Lung microvascular endothelial cell (primary cell): ENCODE measurements at places on chromosomes 5 and 9.
A peak's percentile ranks its signal among the peaks of the same experiment; 100 is the strongest.

- DNase-seq = no peak
Observed at GRCh38 chr5:84419742-84420141, 35.1 kb upstream of the EDIL3 start.

GRCh38 chr5:54946306-54946819 is 39.0 kb downstream of the ESM1 start:
- no peak for DNase-seq

GRCh38 chr9:22682961-22683699 is 236.5 kb downstream of the DMRTA1 start:
- no peak for DNase-seq

GRCh38 chr9:115946530-115946929 is 207.1 kb upstream of the PAPPA start:
- DNase-seq = no peak

DNA sequence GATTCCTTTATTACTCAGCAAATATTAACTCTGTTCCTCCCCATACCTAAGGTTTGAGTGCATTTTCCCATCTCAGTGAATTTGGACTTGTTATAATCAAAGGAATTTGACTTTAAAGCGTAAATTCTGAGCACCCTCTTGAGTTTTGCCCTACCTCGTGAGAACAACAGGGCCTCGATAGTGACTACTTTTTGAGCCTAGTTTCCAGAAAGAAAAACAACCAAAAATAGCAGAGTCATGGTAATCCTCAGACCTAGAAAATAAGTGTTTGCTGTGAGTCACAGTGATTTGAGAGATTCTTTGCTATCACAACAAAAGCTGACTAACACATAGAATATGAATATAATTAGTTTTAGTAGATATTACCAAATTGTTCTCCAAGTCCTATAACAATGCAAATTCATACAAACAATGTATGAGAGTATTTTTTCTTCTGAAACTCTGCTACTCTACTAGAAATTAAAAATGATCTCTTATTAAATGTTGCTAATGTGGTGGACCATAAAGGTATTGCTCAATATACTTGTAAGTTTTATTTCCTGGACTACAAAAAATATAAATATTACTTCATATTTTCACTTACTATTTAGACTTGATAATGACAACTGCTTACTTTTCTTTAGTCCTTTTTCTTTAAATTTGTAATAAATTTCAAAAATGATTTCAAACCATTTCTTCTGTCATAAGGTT is 759.7 kb downstream of the BRINP1 start:
- DNase-seq = peak; percentile 8

DNA sequence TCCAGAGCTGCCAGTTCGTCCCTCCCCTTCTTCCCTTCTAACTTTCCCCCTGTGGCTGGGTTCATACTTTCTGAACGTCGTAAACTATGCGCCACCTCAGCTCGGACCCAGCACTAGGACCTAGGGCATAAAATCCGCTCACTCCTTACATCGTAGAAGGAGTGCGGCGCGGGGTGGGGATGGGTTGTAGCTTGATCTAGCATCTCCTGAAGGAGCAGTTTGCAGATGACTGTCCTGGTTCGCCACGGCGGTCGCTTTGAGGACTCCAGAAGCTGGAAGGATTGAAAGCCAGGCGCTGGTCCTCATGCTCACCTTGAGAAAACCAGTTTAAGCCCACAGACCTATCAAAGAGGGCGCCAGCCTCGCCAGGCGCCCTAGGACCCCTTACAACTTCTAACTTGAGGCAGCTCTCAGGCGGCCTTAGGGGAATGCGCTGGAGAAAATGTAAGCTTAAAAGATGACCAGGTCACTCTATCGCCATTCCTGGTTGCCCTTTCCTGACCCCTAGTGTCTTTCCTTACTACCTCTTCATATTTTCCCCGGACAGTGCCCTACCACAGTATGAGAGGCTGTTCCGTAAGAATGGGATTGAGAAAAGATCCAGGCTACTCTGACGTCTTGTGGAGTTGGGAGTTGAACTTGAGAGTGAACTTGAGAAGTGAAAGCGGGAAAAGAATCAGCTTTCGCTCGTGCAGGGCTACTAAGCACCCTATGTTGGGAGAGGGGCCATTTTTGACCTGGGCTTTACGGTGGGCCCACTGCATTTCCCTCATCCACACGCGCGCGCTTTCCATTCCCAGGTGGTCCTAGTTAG is 2.8 kb downstream of the RORB start:
- peak; percentile 0 for DNase-seq

GRCh38 chr5:149257889-149258705 is 13.6 kb upstream of the AFAP1L1 start:
- DNase-seq = peak; percentile 30

DNA sequence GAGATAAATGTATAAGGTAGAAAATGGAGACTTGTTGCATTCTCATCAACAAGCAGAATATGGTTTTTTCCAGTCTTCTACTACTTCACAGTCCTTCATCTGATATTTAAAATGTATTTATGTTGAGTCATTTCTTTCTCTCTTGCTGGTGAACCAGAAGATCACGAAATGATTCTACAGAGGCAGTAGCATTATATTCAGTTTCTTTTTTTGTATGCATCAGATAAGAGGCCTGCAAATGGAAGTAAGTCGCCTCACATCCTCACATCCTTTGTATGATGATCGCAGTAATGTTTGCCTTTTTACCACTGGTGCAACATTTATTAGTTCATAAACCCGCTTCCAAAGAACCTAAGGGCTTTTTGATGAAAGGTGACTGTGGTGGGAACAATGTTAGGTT is 22.1 kb upstream of the IL13 start:
- DNase-seq = no peak

GRCh38 chr9:116250891-116251290 is 97.3 kb downstream of the PAPPA start:
- DNase-seq = no peak

DNA sequence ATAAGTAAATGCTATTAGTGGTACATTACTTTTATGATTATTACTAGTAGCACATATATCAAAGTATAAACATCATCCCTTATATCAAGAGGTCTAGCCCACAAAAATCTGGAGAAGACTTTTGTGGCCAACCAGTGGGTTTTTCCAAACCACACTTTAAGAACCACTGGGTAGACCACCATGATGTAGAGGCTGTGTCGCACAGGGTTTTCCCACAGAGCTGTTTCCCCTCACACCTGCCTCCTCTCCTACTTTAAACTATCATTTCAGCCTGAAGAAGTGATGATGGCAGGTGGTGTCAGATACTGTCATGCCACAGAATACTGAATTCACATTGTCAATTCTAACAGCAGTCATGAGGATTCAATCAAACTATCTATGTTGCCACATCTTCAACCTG is 109.2 kb downstream of the FBXW11 start:
- DNase-seq = no peak

GRCh38 chr5:151257731-151258181 is 4.8 kb downstream of the GM2A start:
- no peak for DNase-seq

DNA sequence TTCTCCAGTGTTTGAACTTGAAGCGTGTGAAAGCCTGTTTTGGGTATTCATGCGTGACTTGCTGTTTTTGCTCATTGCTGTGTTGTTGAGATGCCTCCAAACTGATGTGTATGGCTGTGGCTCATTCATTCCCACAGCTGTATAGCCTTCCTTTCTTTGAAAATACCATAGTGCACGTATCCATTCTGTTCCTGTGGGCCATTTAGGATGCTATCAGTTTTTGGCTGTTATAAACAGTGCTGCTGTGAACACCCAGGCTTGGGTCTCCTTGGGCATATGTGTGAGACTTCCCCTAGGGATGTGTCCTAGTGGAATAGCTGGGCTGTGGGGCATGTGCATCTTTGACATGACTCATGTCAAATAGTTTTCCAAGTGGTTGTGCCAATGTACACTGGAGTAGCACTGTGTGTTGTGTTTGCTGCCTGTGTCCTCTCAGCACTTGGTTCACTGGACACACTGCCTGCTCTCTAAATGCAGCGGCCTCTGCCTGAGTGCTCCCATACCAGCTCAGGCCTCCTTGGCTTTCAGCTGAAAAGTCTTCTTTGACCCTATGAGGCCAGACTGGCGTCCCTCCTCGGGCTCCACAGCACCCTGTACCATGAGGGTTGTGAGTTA is 102.6 kb upstream of the TBC1D2 start:
- DNase-seq = peak; percentile 53

DNA sequence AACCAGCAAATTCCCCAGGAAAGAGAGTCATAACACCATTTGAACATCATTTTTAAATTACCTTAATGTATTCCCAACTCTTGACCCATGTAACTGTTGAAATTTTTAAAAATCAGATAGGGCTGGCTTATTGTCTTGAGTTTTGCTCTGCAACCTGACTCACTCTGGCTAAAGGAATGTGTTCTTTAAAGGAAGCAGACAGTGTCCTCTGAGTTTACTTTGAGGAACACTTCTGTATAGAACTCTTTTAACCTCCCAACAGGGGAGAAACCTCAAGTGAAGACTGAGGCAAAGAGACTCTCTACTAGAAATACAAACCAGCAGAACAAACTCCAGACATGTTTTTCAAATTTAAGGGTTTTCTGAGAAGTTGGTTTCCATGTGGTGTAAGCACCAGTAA is 248.9 kb downstream of the CWC27 start:
- no peak for DNase-seq

GRCh38 chr9:109250311-109250741 is 70.5 kb downstream of the EPB41L4B start:
- no peak for DNase-seq

DNA sequence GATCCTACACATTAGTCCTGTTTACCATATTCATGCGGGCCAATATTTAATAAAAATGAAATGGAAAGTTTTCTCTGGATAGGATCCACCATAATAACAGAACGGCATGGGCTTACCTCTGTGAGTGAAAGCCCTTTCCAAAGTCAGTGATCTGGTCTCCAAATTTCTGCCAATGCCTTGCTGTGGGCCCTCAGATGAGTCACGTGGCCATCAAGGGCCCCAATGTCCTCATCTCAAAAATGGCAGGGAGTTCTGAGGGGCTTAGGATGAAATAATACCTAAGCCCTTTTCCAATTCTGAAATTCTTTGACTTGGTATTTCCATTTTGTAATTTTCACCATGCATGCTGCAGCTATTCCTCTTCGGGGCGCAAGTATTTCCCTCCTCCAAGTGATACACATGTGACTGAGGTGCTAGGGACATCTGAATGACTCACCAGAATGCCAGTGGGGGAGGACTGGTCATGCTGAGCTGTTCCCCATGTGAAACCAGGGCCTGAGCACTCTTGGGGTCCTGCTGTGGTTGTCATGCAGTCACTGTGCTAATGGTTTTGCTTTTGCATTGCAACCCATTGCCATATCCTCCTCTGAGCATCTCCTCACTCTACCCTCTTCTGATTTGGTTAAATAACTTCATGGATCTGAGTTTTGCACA is 35.0 kb downstream of the ITK start:
- DNase-seq = no peak

DNA sequence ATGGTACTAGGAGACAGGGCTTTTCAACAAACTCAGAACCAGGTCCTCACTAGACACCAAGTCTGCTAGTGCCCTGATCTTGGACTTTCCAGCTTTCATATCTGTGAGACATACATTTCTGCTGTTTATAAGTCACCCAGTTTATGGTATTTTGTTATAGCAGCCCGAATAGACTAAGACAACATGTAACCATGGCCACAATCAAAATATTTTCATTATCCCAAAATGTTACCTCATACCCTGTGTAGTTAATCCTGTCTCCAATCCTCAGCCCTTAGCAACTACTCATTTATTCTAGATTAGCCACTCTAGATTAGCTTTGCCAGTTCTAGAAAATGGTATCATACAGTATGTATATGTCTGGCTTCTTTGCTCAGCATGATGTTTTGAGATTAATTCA is 6.3 kb upstream of the ATG10 start:
- no peak for DNase-seq

DNA sequence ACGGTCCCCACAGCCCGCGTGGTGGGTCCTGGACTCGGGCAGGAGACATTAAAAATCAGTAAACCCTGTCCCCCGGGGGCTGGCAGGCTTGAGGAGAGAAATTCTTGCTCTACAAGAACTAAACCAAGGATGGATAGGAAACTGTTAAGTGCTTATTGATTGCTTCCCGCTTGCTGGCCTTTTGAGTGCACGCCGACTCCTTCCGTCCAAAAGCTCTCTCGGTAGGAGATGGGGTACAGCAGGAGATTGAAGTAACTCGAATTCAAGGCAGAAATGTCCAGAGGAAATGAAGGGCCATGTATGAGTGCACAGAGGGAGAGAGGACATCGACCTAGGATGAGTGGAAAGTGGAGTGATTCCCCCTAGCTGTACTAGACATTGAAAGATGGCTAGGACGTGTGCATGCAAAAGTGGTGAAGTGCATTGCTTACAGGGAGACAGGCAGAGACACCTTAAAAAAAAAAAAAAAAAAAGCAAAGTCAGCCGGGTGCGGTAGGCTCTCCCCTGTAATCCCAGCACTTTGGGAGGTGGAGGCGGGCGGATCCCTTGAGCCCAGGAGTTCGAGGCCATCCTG is 923 bp downstream of the RECK start:
- DNase-seq = peak; percentile 39

DNA sequence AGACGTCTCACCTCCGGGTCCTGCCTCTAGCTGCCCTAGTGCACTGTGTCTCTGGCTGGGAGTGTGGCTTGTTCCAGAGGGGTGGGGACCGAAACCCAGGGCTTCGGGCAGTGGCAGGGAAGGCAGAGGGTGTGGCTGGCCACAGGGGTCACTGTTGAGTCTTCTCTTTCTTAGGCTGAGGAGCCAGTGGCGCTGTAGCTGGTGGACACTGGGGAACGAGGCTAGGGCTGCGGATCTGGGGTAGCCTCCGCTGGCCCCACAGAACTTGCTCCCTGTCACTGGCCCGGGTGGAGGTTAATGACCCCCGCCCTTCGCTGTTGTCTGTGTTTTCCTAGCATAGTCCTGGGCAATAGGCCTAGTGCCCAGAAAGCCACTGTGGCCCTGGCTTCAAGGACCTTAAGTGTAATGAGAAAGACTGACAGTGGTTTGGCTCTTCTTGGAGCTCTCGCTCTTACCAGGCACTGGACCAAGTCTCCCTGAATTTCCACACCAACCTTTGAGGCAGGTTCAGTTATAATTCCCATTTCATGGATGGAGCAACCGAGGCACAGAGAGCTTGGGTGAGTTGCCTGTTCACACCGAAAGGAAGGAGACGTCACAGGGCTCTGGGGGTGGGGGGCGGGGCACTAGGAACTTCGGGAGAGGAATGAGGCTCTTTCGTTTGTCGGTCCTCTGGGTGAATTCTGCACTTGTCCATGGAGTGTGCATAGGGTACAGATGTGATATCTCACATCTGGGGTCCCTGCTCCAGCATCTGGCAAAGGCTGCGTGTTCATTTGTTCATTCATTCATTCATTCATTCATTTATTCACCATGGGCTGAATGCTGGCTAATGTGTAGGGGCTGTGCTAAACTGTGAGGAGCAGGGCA is 4.8 kb upstream of the IER5L start:
- DNase-seq = peak; percentile 27

- DNase-seq = no peak
Observed at GRCh38 chr5:77208507-77209163, 1.8 kb upstream of the PDE8B start.

DNA sequence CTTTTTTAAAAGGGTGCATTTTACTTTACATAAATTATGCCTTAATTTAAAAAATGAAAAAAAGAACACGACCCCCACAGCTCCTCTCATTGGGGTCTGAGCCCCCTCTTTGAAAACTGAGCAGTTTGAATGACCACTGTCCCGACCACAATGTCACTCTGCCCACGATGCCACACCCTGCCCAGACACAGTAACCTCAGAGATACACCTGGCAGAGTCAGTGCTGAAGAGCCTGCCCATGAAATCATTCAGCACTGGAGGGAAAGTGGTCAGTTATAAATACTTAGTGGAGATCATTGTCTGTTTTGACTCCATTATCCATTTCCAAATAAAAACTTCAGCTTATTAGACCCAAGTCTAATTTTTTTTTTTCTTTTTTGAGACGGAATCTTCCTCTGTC is 49.3 kb downstream of the DNAJC21 start:
- DNase-seq = no peak
